NCI-H1417 treated with DMSO at 0.1 percent for 48 hours (cell line): ENCODE measurements at places on chromosomes 6 and 20.

- DNase-seq, result no peak
Measured at GRCh38 chr6:39321761-39322160, 741 bp downstream of the KCNK16 start.

DNA sequence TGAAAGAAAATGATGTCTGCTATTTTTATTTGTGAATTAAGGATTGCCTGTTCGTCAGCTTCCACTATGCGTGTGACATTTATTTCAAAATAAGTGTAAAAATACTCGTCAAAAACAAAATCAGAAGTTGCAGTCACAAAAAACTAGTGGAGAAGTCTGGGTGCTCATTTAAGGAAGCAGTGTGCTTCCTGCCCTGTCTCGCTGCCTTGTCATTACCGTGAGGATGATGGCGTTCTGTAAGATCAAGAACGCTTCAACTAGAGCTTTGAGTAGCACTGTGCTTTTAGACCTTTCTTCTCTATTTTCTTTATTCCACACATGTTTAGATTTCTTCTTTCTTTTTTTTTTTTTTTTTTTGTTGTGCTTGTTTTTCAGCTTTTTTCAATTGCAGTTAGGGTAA is 186.9 kb downstream of the TBC1D7 start:
- DNase-seq, result no peak

DNA sequence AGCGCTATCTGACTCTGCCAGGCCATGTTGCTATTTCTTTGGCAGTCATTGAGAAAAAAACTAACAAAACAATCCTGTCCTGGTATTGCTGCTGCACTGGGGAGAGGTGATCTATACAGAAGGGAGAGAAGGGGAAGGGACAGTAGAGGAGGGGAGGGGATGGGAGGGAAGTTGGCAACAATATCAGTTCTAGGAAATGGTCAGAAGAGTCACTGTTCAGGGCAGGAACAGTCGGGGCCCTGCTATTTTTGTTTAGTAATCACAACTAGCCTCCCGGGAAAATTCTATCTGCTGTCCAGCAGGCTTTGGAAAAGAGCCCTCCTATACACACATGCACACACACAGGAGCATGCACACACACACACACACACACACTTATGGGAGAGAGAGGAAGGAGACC is 142.3 kb upstream of the CARMIL1 start:
- DNase-seq, result no peak

- DNase-seq, result no peak
Measured at GRCh38 chr20:13320702-13321101, 99.6 kb downstream of the ISM1 start.

DNA sequence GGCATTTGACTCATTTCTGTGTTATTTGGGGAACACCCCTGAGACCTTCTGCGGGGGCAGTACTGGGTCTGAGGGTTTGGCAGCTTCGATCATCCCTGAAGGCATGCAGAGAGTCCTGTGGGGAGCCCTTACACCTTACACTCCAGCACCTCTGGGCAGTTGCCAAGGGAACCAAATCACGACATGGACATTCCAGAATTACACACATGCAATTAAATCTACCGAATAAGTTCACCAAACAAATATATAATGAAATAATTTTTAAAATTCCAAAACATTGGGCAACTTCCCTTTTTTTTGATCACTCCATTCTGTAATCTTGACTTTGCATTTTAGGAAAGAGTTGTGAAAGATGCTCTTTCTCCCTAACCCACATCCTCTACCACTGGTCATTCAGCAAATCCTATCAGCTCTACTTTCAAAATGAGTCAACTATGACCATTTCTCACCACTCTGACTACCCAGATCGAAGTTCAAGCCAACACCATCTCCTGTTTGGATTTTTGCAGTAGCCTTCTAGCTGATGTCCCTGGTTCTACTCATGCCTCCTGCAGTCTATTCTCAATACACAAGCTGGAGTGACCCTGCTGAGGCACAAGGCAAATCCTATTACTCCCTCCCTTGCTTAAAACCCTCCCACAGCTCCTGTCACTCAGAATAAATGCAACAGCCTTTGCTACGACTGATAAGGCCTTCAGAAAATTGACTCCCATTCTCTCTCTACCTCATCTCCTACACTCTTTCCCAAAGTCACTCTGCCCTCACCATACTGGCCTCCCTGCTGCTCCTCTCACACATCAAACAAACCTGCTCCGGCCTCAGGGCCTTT is 533.3 kb downstream of the HACE1 start:
- DNase-seq, result no peak

DNA sequence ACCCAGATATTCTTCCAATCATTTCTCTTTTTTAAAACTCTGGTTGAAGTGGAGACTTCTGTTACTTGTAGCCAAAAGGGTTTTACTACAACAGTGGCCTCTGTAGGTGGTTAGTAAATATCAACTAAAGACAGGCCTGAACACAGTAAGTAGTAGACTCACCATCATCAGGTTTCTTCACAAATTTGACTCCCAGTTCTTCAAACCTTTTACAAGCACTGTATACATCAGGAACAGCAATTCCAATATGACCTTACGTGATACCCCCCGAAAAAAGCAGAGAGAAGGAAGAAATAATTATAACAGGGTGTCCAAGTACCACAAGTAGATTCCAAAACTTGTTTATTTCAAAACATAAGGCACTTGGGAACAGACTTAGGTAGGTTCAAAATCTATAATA is 21.1 kb downstream of the GLO1 start:
- no peak for DNase-seq

DNA sequence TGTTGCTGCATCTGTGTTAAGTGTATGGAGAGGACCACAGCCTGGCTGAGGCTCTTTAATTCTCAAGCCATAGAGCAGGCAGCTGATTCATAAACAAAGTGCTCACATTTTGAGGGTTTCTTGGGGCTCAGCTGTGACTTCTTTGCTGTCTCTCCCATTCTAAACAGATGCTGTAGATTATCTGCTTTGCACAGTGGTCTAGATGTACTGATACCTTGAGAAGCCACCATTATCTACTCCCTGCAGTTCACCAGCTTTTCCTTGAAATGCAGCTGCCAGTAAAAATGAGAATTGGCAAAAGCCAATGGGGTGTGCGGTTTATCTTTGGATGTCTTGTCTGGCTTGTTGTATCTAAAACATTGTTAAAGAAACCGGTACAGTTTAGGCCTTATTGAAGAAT is 5.2 kb upstream of the CNR1 start:
- no peak for DNase-seq

- peak; percentile 48 for DNase-seq
Measured at GRCh38 chr6:133553652-133554051, 312.5 kb downstream of the EYA4 start.

- DNase-seq, result no peak
Measured at GRCh38 chr20:35326021-35326739, 34.0 kb upstream of the FAM83C start.

DNA sequence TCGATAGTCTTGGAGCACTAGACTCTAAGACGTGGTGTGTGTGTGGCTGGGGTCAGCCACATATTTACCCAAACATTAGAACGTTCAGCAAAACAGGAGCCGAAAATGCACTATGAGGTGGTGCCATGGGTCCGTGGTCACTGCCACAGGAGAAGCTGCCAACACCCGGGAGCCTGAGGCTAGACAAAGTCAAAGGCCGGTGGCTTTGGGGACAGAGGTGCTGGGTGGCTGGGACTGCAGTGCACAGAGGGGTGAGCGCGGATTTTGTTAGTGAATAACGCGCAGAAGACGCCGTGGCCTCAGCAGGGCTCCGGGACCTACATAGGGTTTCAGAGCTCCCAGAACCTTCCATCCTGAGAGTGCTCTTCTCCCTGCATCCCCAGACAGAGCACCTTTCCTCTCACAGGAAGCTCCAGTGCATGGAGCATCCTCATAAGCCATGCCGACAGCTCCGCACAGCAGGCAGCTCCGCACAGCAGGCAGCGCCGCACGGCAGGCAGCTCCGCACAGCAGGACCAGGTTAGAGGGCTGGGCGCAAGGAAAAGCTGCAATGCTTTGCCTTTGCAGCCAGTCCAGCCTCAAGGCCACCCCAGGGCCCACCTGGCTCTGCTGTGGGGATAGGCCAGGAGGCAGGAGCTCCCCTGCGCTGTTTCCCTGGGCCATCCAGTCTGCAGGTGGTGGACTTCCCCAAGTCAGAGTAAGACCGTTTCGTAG is 304.1 kb downstream of the TAF4 start:
- DNase-seq, result no peak

- DNase-seq, result no peak
Measured at GRCh38 chr6:125714441-125715090, 34.9 kb upstream of the HEY2 start.

- no peak for DNase-seq
Measured at GRCh38 chr6:114987281-114987680, 644.5 kb upstream of the HS3ST5 start.

DNA sequence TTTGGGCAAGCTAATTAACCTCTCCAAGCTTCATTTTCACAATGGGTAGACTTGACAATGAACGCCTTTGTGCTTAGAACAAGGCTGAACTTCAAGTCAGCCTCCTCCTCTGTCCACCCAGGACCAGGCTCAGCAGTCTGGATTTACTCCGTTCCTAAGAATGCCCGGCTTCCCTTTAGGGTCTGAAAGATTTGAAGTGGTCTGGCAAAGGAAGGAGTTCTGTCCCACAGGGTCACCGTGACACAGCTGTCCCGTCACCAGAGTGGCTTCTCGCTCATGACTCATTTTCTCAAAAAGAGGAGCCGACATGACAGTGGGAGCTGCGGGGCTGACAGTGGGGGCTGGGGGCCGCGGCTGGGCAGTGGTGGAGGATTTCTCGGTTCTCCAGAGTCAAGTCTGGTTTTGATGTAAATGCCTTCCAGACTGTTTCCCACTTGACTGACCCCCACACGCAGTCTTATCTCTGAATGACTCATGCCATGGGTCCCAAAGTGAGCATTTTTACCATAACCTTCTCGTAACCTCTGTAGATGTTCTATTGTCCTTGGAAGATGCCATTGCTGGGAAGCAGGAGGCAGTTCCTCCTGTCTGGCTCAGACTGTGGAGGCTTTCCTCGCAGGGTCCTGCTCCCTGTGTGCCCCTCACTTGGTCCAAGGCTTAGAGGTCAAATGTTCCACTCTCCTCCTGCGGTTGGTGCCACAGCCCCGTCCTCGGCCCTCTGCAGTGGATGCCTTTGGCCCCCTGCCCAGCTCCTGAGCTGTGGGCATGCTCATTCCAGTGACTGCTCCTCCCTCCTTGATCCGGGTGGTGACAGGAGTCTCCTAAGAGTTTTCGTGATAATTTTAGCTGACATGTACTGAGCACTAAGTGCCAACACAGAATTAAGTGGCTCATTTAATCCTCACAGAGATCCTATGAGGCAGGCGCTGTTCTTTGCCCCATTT is 253.1 kb downstream of the FNDC1 start:
- no peak for DNase-seq

DNA sequence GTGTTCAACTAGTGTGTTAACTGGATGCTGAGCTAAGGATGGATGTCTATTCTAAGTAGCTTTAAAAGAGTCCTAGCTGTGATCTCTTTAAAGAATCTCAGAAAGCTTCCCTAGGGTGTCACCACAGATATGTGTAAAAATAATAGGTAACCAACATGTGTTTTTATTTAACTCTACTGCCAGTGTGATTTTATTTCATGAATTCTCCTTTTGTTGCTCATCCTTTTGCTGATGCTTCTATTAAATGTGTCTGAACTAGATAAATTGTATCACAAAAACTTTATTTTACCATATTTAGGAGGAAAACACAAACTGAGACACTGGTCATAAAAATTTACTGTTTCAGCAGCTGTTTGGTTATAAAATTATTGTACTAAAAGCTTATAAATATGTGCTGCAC is 809.4 kb upstream of the CITED2 start:
- DNase-seq, result no peak

DNA sequence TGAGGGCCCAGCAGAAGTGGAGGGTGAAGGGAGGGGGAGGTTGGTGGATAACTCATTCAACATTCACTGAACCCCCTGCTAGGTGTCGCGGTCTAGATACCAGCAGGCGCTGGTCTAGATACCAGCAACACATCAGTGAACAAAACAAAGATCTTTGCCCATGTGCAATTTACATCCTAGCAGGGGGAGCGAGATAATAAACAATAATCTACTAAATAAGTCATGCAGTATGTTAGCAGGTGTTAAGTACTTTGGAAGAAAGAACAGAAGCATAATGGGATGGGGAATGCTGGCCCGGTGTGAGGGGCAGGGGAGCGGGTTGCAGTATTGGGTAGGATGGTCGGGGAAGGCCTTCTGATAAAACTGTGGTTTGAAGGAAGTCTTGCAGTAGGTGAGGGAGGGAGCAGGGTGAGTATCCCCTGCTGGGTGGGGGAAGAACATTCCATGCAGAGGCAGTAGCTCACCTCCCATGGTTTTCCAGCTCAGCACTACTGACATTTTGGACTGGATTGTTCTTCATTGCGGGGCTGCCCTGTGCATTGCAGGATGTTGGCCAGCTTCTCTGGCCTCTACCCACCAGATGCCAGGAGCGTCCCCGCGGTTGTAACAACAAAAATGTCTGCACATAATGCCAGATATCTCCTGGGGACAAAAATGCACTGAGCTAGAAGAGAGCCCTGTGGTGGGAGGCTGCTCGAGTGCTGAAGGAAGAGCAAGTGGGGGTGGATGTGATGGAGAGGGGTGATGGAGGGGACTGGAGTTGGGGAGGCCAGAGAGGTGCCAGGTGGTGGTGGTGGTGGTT is 117.3 kb downstream of the TOX2 start:
- DNase-seq, result peak; percentile 38

DNA sequence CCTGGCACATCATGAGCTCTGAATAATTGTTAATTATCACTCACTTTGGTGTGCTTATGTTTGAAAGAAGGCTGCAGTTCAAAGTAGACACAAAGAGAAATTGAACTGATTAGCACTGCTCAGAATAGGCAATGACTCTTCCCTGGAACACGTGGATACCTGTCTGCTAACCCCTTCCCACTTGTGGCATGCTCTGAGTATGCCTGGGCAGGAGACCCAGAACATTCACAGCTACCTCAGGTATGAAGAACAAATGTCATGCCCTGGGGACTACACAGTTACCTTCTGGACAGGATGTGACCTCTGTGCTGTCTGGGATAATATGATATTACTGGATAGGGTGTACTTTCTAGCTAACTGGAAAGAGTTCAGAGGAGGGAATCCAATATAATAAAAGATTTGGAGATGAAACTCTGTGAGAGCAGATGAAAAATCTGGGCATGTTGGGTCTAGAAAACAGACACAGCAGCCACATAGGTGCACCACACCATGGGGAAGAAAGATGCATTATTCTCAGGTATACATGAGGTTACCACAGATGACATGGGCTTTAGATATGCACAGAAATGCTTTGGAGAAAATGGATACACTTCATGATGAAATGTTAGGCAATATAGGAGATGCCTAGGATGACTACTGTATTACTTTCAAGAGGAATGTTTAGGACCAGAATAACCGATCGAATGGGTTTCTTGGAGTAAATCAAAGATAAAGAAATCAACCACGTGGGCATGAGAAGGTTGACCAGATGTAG is 324.2 kb upstream of the PREP start:
- DNase-seq, result no peak

GRCh38 chr20:48338717-48339116 is 489.1 kb downstream of the PREX1 start:
- no peak for DNase-seq

- DNase-seq, result no peak
Measured at GRCh38 chr6:27129095-27129815, 118.2 kb upstream of the PRSS16 start.

GRCh38 chr6:219641-220198 is 72.6 kb upstream of the DUSP22 start:
- DNase-seq, result no peak
